ENCODE measurements at places on chromosomes 7 and 10.
A peak's percentile ranks its signal among the peaks of the same experiment; 100 is the strongest.

DNA sequence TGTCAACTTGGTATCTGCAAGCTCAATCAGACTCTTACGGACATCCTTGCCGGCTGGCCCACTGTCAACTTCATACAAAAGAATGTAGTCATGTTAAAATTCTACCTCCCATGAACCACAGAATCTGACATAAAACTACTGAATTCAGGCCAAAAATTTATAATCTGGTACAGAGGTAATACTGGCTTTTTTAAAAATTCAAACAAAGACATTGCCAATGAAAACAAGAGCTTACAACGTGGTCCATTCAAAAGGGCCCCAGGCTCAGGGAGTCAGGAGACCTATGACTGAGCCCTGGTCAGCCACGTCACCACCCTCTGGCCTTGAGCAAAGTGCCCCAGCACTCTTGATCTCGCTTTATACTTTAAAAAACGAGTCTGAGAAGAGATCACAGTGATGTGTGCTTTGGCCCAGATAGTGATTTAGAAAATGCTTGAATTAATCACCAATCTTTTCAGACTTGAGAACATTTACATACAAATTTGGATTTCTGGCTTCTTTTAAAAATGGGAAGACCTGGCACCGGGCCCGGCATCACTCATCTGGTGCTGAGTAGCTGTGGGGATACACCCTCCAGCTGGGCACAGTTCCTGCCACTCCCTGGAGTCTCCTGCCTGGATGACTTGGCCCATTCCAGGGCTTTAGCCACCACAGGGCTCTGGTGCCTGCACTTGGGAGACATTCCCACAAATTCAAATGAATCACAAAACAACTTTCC, 94.1 kb downstream of the PIP4K2A start:
- H3K4me3 ChIP-seq, result no peak overlapping the region
- H3K27ac ChIP-seq, result no peak overlapping the region
- no peaks in the 10 kb centered on the region for H3K27me3 ChIP-seq
- H3K36me3 ChIP-seq, result no peaks in the 10 kb centered on the region
- H3K4me1 ChIP-seq, result peaks cover 13% of the 10 kb centered on the region
- DNase-seq, result no peak

DNA sequence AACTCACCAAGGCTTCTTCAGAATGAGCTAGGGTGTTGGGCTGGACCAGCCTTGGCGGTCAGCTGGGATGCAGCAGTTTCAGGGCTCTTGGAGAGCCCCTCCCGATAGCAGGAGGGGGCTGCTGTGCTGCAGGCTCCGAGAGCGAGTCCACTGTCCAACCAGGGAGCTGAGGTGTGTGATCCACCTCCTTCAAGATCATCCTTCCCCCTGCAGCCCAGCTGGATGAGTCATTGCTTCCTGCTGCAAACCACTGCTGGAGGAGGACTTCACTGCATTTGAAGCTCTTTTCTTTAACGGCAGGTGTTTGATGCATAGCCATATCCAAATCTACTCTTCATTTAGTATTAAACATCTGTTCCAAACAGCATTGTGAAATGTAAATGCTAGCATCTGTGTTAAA, 54.2 kb upstream of the EBF3 start:
- H3K36me3 ChIP-seq, result no peaks in the 10 kb centered on the region
- H3K27me3 ChIP-seq, result no peaks in the 10 kb centered on the region
- peak; percentile 47 for DNase-seq
- H3K27ac ChIP-seq, result no peak overlapping the region
- H3K4me3 ChIP-seq, result no peak overlapping the region

GRCh38 chr7:3722396-3722922, 421.4 kb downstream of the SDK1 start:
- H3K36me3 ChIP-seq, result no peaks in the 10 kb centered on the region
- peak; percentile 70 for DNase-seq
- H3K27me3 ChIP-seq, result no peaks in the 10 kb centered on the region
- no peak overlapping the region for H3K27ac ChIP-seq
- H3K4me3 ChIP-seq, result no peak overlapping the region
- peaks cover 13% of the 10 kb centered on the region for H3K4me1 ChIP-seq

- no peaks in the 10 kb centered on the region for H3K36me3 ChIP-seq
- no peaks in the 10 kb centered on the region for H3K27me3 ChIP-seq
- H3K4me3 ChIP-seq, result no peak overlapping the region
- DNase-seq, result no peak
Observed at GRCh38 chr10:131860311-131860710, 40.5 kb upstream of the PPP2R2D start.

DNA sequence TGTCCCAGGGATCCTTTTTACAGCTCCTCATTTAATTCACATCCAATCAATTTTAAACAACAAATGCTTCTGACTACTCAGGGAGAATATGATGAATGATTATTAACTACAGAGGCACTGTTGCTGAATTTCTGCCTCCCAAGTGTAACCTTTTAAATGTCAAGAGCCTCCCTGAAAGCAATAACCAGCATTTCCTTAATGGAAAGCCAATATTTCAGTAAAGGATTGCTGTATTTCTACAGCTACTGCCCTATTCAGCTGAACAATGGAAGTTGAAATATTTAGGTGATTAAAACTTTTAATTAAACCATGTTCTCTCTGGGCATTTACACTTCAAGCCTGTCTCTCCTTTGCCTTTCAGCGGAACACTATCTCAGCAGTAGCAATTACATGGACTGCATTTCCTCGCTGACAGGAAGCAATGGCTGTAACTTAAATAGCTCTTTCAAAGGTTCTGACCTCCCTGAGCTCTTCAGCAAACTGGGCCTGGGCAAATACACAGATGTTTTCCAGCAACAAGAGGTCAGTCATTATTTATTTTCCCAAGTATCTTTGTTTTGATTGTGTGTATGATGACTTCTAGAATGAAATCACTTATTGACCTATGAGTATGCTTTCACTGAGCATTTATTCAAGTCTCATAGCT, 304.7 kb downstream of the BICC1 start:
- no peak overlapping the region for H3K4me3 ChIP-seq
- peak; percentile 91 for DNase-seq
- H3K27me3 ChIP-seq, result no peaks in the 10 kb centered on the region
- H3K36me3 ChIP-seq, result no peaks in the 10 kb centered on the region

- H3K27me3 ChIP-seq, result no peaks in the 10 kb centered on the region
- no peaks in the 10 kb centered on the region for H3K4me1 ChIP-seq
- H3K27ac ChIP-seq, result no peak overlapping the region
Observed at GRCh38 chr10:117352724-117353123, 22.5 kb downstream of the PDZD8 start.

DNA sequence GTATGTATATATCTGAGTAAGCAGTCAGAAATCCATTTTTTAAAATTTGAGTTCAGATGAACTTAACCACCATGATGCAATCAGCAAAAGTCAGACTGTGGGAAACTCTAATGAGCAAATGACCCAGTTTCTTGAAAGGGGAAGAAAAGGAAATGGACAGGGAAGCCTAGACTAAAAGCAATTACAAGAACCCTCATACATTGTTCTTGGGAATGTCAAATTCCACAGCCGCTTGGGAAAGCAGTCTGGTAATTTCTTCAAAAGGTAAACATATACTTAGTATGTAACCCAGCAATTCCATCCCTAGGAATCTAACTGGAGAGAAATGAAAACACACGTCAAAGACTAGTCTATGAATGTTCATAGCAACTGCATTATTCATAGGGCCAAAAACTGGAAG, 16.4 kb upstream of the FOXK1 start:
- peaks cover 17% of the 10 kb centered on the region for H3K4me1 ChIP-seq
- H3K4me3 ChIP-seq, result no peak overlapping the region
- peak overlapping the region; percentile 17 for H3K27ac ChIP-seq
- DNase-seq, result no peak

GRCh38 chr10:92907280-92907679, 59.0 kb downstream of the EXOC6 start:
- DNase-seq, result no peak
- H3K27ac ChIP-seq, result no peak overlapping the region
- H3K27me3 ChIP-seq, result no peaks in the 10 kb centered on the region
- no peak overlapping the region for H3K4me3 ChIP-seq
- H3K4me1 ChIP-seq, result no peaks in the 10 kb centered on the region

DNA sequence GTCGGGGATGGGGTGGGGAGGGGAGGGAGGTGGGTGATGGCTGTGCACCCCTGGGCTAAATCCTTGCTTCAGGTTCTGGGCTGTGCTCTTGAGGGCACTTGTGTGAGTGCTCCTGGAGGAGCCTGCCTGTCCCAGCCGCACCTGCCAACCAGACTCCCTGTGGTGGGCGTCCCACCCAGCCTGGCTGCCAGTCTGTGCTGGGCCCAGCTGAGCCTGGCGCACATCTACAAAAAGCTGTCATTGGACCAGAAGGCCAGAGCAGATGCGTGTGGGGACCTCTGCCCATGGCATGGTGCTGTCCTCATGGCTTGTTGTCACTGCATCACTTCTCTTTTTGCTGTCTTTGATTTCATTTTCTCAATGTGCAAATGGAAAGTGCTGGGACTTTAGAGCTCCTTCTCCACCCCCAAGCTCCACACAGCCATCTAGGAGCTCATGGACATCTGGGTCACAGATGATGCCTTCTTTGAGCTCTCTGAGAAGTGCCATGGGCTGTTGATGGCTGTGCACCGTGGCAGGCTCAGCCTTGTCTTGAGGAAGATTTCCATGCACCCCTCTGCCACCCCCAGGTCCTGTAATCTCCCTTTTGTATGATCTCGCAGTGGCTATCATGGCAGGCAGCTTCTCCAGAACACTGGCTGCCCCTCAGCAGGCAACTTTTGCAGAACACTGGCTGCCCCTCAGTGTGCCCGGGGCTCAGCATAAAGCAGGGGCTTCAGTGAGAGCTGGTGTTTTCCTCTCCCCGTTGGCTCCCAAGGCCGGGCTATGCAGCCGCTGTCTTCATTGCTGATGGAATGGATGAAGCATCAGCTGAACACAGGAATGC, 83.9 kb downstream of the ADCY1 start:
- no peak overlapping the region for H3K27ac ChIP-seq
- H3K27me3 ChIP-seq, result no peaks in the 10 kb centered on the region
- peaks cover 6% of the 10 kb centered on the region for H3K4me1 ChIP-seq
- H3K4me3 ChIP-seq, result no peak overlapping the region
- DNase-seq, result no peak

GRCh38 chr10:48733329-48733728, 48.7 kb downstream of the WDFY4 start:
- H3K4me3 ChIP-seq, result no peak overlapping the region
- no peaks in the 10 kb centered on the region for H3K27me3 ChIP-seq
- H3K36me3 ChIP-seq, result no peaks in the 10 kb centered on the region
- no peak for DNase-seq
- H3K4me1 ChIP-seq, result no peaks in the 10 kb centered on the region

All from spinal cord (tissue), 10 donors.